ENCODE measurements at places on chromosomes 1 and 21.

- no peak for DNase-seq
Observed at GRCh38 chr1:17120481-17120877, 1.2 kb upstream of the PADI2 start.

- DNase-seq, result no peak
Observed at GRCh38 chr21:42616446-42616845, 37.0 kb upstream of the PDE9A start.

DNA sequence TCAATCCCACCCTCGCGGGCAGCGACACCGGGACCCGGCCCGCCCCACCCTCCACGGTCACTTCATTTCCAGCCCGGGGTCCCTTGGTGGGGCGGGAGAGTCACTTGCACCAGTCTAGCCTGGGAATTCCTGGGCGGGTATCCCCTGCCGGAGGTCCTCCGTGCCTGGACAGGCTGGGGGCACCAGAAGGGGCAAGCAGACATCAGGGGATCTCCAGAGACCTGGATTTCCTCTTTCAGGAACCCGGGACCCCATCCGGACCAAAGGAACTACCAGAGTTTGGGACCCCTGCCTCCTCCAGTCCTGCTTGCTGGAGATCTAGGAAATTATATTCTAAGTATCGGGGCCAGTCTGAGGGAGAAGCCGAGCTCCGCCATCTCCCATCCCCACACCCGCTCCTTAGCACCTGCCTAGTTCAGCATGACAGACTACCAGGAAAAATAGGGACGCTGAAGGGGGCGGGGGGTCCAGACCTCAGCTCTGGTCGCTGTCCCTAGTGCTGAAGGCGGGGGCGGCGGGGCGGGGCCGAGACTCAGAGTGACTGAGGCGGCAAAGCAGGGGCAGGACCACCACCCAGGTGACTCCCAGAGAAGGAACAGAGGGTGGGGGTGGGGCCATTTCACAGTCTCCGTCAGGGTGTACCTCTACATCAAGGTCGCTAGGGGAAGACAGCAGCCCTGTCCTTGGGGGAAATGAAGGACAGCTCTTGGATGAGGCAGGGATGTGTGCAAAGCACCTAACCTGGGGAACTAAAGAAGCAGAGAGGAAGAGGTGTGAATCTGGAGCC, 832 bp downstream of the HCN3 start:
- peak; percentile 32 for DNase-seq

GRCh38 chr1:75870951-75871350, 61.3 kb downstream of the ASB17 start:
- no peak for DNase-seq

DNA sequence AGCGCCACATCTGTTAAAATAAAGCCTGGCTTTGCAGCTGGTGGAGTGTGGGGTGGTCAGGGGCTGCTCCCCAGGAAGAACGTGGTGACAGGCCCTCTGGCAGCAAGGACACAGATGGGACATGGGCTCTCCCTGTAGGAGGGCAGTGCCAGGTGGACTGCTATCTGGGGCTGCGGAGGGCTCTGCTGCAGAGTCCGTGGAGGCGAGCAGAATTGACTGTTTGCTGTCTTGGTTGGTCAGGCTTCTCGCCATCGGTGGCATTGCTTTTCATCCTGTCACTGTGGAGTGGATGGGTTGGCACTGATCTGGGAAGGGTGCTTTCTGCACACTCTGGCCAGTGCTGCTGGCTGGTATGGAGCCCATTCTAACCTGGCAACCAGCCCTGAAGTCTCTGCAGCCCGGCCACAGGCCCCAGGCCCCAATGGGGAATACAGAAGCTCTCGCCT, 103.0 kb downstream of the LAMC2 start:
- no peak for DNase-seq

DNA sequence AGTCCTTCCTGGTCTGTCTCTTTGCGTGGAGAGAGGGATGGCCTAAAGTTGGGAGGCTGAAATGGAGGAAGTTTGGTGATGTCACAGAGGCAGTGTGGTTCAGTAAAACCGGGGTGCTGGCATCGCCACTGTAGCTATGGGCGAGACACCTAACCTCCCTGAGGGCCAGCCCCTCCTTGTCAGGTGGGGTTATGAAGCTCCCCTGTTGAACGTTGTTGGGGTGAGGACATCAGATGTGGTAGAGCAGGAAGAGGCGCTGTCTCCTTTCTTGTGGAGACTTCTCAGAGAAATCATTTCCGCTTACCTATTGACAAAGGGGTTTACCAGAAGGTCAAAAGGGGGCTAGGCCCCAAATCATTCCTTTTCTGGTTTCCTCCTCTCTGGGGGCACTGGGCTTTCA, 294.7 kb downstream of the SIPA1L2 start:
- DNase-seq, result no peak

DNA sequence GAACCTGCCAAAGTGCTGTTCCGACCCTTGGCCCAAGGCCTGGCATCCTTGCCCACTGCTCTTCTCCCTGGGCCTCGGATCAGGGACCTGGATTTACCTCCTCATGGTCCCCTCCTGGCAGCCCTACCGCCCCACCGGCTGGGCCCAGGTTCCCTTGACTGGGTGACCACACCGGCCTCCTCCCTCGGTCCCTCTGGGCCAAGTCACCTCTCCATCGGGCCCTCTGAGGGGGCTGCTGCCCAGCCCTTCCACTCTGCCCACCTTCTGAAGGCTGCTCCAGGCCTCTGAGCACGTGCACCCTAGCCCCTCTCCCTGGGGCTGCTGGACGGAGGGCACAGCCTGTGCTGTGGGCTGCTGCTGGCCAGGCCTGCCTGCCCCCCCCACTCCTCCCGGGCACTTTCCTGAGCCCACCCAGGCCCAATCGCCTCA, 9.3 kb upstream of the MMEL1 start:
- DNase-seq, result no peak

- no peak for DNase-seq
Observed at GRCh38 chr1:93783876-93784275, 95.1 kb downstream of the DNTTIP2 start.

DNA sequence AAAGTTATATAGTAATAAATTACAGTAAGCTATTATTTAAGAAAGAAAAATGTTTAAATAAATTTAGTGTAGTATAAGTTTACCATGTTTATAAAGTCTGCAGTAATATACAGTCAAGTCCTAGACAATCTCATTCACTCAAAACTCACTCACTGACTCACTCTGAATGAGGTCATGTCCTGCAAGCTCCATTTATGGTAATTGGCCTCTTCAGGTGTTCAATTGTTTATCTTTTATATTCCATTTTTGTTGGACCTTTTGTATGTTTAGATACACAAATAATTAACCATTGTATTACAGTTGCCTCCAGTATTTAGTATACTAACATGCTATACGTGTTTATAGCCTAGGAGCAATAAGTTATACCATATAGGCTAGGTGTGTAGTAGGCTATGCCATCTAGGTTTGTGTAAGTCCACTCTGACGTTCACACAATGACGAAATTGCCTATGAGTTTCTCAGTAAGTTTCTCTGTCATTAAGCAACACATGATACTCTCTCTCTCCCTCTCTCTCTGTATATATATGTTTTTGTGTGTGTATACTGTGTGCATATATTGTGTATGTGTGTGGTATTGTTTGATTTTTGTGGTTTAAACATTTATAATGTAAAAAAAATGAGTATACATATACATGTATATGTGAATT, 161.2 kb downstream of the NCAM2 start:
- no peak for DNase-seq

- DNase-seq, result no peak
Observed at GRCh38 chr21:31343030-31343510, 991 bp downstream of the TIAM1 start.

DNA sequence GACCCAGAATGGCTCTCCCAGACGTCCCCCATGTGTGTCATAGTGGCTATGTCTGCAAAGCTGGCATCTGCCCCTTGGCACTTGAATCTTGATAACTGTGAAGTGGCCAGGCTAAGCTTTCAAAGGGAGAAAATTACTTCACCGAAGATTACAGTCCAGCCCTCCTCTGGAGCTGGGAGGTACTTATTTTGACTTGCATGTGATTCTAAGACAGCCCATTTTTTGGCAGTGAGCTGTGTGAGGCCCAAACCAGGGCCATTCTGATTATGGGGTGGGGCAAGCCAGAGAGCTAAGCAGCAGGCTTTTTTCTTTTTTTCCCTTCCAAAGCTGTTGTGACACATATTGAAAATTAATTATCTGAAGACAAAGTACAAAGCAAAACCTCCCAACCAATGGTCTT, 42.1 kb upstream of the C8B start:
- no peak for DNase-seq

DNA sequence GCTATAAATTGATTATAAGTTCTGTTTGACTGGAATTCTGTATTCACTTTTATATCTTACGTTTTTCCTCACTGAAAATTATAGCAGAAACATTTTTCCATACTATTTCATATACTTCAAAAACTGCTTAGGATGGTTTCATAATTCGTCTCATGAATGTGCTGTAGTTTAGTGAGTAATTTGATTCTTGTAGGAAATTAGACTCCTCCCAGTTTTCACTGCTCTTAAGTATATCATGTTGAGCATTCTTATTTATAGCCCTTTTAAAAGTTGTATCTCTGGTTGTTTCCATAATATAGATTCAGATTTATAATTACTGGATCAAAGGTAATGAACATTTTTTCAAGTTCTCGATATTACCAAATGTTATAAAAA, 250.6 kb downstream of the FMN2 start:
- no peak for DNase-seq

DNA sequence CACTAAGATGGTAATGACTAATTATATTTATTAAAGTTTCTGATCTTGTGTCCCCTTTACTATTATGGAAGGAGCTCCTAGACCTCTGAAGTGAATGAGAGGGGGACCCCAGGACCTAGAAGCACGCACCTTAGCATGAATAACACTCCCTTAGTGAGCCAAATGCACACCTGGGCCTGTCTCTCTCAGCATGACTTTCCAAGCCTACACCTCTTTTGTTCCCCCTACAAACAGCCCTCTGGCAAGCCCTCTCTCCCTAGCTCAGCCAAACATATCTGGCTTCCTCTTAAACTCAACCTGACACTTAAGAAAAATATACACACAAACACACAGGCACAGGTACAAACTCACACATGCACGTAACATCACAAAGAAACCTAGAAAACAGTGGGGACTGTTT, 7.3 kb upstream of the CTH start:
- no peak for DNase-seq

DNA sequence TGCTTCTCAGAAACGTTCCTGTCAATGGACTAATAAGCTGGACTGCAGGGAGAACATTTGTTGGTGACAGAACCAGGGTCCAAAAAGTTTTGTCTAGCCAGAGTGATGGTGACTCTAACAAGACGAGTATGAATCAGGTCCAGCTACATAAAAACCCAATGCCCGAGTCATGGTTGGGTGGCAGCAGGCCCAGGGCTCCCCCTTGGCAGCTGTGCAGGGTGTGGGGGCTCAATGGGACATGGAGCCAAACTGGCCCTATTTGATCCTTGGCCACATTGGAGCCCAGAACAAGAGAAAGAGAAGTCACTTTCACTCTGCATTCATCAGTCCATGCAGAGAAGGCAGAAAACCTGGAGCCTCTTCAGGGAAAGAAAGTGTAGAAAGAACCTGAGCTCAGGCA, 37.9 kb upstream of the TENT5C start:
- DNase-seq, result no peak

DNA sequence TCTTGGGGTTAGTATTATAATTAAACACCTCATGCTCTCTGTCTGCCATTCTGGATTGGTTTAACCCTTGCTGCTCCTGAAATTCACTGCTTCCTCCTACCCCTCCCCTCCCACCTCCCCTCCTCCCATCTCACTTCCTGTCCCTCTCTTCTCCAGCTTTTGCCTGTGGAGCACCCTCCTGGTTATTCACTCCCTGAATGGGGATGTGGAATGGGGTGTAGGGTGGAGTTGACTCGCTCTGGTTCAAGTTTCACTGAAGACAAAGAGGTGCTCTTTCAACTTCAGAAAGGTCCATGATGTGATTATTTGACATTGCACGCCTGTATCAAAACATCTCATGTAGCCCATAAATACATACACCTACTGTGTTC, 160.5 kb downstream of the PLXNA2 start:
- no peak for DNase-seq

Data from posterior cingulate gyrus (tissue), 11 donors.